Gastrocnemius medialis (tissue), 4 donors: ENCODE measurements at places on chromosomes 4 and X. TPM values are rescaled to one million over a fixed set of nuclear protein-coding genes. Genes with fewer than 3 reads are reported as not detected.
A peak's percentile ranks its signal among the peaks of the same experiment; 100 is the strongest.

DNA sequence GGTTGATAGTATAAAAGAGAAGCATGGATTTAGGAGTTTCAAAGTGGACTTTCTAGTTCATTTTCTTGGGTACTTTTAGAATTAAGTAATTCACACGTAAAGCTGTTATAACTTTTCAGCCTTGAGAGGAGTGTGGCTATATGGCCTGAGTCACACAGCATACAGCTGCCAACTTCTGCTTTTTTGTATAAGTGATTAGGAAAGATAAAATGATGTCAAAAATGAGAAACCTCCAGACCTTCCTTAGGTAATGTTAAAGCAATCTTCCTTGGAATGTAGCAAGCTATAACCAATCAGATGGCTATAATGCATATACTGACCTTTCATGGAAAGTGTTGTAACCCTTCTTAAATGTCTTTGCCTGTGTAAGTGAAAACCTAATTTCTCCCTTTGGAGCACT lies 39.2 kb downstream of the RAB40AL start:
- H3K36me3 ChIP-seq, result no peaks in the 10 kb centered on the region
- H3K27me3 ChIP-seq, result no peaks in the 10 kb centered on the region
- H3K4me3 ChIP-seq, result no peak overlapping the region
- no peak for DNase-seq

DNA sequence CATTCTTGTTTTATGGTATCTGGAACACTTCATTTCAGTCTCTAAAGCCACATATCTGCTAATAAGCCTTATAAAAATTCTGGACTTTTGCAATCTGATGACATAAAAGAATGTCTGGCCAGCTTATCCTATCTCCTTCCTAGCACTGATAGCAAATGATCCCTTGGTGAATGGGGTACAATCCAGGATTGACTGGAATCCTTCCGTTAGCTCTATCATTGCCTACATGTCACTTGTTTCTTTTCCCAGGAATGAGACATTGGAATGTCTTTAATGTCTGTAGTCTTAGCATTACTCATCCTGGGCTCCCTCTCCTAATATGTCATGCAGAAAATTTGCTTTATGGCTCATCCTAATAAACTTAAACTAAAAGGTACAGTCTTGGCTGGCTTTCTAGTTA lies 14.8 kb upstream of the PABPC4L start:
- DNase-seq, result no peak
- H3K27me3 ChIP-seq, result no peaks in the 10 kb centered on the region
- no peak overlapping the region for H3K27ac ChIP-seq
- H3K4me3 ChIP-seq, result no peak overlapping the region

Gene IL2RG
- total RNA-seq, result 1.3 TPM

Gene SCOC
- 21.5 TPM for total RNA-seq

DNA sequence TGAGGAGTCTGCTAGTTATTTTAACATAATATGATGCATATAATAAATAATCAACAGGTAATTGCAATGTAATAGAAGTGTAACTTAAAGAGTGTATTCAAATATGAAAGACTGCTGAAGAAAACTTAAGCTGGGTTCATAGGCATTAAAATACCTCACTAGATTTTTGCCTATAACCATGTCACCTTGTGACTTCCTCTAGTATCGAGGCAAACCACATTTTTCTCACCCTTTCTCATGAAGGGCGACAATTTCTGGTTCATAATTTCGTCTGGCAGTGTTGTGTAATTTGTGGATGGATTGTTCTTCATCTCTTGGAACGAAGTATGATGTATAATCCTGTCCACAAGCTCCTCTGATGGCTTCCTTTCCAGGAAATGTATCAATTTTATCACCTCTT lies 16.0 kb downstream of the SULT1E1 start:
- no peaks in the 10 kb centered on the region for H3K4me1 ChIP-seq
- no peak overlapping the region for H3K4me3 ChIP-seq
- no peaks in the 10 kb centered on the region for H3K36me3 ChIP-seq
- H3K27ac ChIP-seq, result no peak overlapping the region

Gene EFHC2
- total RNA-seq, result 0.11 TPM

Gene STOX2
- total RNA-seq, result 8.3 TPM

DNA sequence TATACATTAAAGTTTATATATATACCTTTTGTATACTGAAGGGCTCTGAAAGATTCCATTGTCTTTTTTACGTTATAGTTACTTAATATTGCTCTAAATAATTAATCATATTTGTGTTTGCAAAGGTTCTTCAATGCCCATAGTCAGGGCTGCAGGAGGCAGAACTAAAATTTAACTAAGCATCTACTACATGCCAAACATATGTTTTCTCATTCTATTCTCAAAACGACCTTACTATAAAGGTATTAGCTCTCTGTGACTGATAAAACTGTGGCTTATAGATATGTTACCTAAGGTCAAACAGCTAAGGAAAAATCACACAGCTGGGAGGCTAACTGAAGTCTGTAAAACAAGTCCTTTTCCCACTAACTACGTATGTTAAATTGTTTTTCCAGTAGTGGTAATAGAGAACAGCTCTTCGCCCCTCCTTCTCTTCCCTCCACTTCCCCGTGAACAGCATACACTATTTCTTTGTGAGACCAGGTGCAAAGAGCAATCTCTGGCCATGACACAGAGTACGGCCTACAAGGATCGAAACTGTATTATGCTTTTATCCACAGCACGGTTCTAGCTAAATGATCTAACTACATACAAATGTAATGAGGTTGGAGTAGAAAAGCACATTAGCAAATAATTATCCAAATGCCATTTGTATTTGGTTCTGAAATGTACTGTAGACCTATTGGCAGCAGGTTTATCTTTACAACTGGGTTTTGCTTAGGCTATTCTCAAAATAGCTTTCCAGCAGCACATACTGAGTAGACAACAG lies 1.7 kb downstream of the CNOT6L start:
- H3K4me3 ChIP-seq, result peak overlapping the region; percentile 75
- no peak for DNase-seq
- H3K4me1 ChIP-seq, result peaks cover 58% of the 10 kb centered on the region
- no peaks in the 10 kb centered on the region for H3K27me3 ChIP-seq
- H3K27ac ChIP-seq, result peak overlapping the region; percentile 96

DNA sequence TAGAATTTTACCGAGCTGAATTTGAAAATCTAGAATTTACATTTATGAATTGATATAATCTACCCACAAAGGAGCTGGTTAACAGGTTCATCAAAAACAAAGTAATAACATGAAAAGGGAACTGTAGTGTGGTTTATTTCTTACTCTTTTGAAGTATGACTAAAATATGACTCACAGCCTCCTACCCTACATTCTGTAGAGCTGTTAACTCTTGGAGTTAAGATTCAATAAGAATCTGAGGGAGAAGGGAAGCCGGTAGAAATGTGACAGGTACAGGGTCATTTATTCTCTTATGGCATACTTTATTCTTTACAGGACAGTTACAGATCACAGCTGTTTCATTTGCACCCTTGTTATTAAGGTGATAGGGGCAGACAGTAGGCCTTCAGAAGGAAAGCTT lies 132.2 kb upstream of the FAM47B start:
- no peaks in the 10 kb centered on the region for H3K27me3 ChIP-seq
- no peaks in the 10 kb centered on the region for H3K36me3 ChIP-seq
- H3K4me3 ChIP-seq, result no peak overlapping the region

Gene ANXA3
- total RNA-seq, result 16.5 TPM

- H3K36me3 ChIP-seq, result no peaks in the 10 kb centered on the region
- H3K4me1 ChIP-seq, result no peaks in the 10 kb centered on the region
- no peak overlapping the region for H3K27ac ChIP-seq
- H3K4me3 ChIP-seq, result peak overlapping the region; percentile 40
- H3K27me3 ChIP-seq, result no peaks in the 10 kb centered on the region
Observed at GRCh38 chrX:49230500-49231232, 2.5 kb downstream of the CACNA1F start.

DNA sequence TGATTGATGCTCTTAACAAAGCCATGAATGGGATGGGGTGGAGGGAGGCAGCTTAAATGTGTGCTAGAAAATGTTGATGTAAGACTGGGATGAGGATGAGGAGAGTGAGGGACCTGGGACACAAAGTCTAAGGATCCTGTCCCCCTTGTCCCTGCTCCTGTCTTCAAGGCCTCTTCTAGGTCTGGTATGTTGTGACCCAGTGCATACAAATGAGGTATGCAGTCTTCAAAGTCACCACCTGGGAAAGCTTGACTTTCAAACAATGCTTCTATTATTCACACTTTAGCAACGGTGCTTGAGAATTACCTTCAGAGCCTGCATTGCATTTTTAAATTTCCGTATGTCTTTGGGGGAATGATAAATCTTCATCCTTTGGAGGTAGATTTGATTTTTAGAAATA lies 88.4 kb upstream of the SLC34A2 start:
- DNase-seq, result no peak
- H3K36me3 ChIP-seq, result no peaks in the 10 kb centered on the region
- H3K27me3 ChIP-seq, result no peaks in the 10 kb centered on the region
- H3K27ac ChIP-seq, result no peak overlapping the region

- no peaks in the 10 kb centered on the region for H3K36me3 ChIP-seq
- H3K4me1 ChIP-seq, result no peaks in the 10 kb centered on the region
- H3K27me3 ChIP-seq, result no peaks in the 10 kb centered on the region
Observed at GRCh38 chr4:109708990-109709389, 5.7 kb upstream of the CASP6 start.

DNA sequence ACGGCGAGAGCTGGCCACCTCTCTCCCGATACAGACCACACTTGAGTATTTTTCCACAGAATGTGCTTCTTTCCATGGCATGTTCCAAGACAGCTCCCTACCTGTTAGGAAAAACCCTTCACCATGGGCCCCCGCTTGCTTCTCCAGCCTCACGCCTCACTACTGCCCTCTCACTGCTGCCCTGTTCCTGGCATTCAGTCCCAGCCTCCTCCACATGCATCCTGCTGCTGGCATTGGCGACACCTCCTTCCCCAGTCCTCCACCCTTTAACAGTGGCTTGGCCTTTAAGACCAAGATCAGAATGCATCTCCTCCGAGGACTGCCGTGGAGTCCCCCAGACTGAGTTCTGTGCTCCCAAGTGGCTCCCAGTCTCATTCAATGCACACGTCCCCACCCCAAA lies 10.7 kb downstream of the PNMA6F start:
- no peaks in the 10 kb centered on the region for H3K4me1 ChIP-seq
- no peak for DNase-seq
- no peak overlapping the region for H3K27ac ChIP-seq
- H3K27me3 ChIP-seq, result no peaks in the 10 kb centered on the region

Gene CXCL1
- total RNA-seq, result not detected
